ENCODE measurements at places on chromosomes 6 and 20.

- peak; percentile 33 for DNase-seq
Observed at GRCh38 chr6:27138837-27139755, 108.4 kb upstream of the PRSS16 start.

GRCh38 chr20:17969884-17970409 lies 1.1 kb downstream of the MGME1 start:
- no peak for DNase-seq

DNA sequence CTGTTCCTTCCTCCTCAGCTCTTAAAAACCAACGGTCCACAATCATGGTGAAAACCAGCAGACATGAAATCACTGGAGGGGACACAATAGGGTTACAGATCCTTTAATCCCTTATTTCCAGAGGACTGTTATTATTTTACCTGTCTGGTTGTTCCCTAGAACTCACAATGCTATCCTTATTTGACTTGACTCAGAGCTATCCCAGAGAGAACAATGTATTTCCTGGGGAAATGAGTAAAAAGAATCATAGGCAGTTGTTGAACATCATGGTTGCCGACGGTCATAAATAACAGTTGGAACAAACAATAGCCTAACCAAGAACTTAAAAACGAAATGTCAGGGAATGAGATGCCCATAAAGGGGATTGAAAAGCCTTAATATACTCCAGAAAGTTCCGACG lies 9.3 kb downstream of the OR2H1 start:
- no peak for DNase-seq

- DNase-seq, result no peak
Observed at GRCh38 chr20:23049201-23050075, at the start of gene THBD. Gene THBD, minus strand, starts transcription at chr20:23049672. Its CDS starts 168 bp downstream, at chr20:23049504.

DNA sequence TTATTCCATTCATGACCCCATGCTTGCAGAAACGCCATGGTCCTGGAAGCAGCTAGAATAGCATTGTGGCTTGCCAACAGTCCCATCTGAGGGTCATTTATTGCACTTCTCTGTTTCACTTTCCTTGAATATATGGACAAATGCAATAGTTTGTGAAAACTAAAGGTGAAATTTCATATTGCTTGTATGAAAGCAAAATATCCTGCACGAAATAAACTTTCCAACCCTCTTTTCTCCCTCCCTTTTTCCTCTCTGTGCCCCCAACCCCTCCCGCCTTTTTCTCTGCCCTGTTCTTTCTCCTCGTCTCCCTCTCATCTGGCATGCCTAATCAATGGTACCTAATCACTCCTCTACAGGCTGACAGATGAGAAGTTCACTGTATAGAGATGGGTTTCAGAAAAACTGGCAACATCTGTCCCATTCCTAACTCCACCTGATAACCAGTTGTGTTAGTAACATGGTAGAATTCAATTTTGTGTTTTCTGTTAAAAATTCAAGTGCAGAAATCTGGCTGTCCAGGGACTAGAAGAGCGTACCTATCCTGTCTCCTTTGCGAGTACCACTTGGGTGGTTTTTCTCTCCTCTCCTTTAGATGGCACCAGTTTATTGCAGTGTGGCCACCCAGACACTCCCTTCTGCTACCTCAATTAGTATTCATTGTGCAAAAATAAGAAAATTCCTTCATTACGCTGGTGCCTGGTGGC lies 198.6 kb downstream of the FOXA2 start:
- DNase-seq, result no peak

GRCh38 chr6:87756858-87757257 lies 54.8 kb upstream of the AKIRIN2 start:
- no peak for DNase-seq

- no peak for DNase-seq
Observed at GRCh38 chr6:49506569-49507111, 6.9 kb downstream of the GLYATL3 start.

- DNase-seq, result no peak
Observed at GRCh38 chr6:21742238-21742660, 148.7 kb downstream of the SOX4 start.

GRCh38 chr6:149471801-149472200 lies 13.0 kb downstream of the ZC3H12D start:
- no peak for DNase-seq

GRCh38 chr20:62485062-62485700 lies 9.4 kb upstream of the GATA5 start:
- no peak for DNase-seq

- DNase-seq, result no peak
Observed at GRCh38 chr6:63426844-63427243, 107.1 kb upstream of the LGSN start.

GRCh38 chr20:63533388-63533787 lies 3.8 kb downstream of the PTK6 start:
- DNase-seq, result no peak

DNA sequence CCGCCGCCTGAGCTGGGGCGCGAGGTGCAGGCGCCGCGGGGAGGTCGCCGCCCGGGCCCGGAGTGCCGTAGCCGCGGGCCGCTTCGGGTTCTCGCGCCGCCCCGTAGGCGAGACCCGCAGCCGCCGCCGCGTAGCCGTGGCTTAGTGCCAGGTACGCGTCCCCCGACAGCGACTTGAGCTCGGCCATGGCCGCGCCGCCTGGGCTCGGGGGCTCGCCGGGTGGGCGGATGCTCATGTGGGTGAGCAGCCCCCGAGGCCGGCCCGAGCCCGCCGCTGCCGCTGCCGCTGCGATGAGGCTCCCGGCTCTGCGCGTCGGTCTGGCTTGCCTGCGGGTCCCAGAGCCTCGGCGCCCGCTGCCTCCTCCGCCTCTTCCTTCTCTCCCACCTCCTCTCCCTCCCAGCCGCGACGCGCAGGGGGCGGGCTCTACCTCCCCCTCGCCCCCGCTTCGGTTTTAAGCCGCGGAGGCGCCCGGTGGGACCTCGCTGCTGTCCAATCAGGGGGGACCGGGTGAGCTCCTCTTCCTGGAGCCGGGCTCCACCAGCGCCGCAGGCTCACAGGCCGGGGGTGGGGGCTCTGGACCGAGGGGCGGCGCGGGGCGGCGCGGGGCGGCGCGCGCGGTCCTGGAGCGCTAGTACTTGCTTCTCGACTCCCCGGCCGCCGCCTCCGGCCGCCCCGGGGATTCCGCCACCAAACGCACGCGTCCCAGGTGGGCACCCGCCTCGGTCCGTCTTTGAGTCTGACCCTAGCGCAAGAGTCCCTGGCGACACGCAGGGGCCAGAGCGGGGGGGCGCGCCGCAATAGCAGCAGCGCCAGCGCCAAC lies at the start of gene BHLHE23:
Gene BHLHE23 (minus strand): TSS at position 425 of the 820 bp plus-strand sequence. CDS start 190 bp downstream, at position 235.
- no peak for DNase-seq

DNA sequence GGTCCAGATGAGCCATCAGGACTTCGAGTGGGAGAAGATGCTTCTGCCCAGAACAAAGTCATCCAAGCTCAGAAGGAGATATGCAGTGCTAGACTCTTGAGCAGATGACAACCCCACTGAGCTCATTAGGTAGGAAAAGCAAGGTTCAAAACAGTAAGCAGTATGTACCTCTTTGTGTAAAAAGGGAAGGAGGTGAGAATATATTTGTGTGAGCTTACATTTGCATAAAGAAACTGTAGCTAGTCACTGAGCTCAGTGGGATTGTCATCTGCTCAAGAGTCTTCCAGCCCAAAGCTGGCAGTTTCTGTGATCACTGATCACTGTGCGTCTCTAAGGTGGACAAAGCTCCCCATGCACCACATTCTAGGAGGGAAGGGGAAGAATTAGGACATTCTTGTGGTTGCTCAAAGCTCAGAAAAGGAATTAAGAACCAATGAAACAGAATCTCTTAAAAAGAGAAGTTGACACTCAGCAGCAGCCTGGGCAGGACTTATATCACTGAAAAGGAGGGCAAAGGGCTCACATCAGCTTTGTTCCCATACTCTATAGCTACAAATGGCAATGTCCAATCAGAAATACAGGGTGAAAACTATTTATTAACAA lies 90.0 kb upstream of the MAFB start:
- no peak for DNase-seq

GRCh38 chr6:133769463-133769862 lies 119.5 kb upstream of the TCF21 start:
- DNase-seq, result no peak

- DNase-seq, result no peak
Observed at GRCh38 chr6:106069478-106069877, 16.7 kb upstream of the PRDM1 start.

DNA sequence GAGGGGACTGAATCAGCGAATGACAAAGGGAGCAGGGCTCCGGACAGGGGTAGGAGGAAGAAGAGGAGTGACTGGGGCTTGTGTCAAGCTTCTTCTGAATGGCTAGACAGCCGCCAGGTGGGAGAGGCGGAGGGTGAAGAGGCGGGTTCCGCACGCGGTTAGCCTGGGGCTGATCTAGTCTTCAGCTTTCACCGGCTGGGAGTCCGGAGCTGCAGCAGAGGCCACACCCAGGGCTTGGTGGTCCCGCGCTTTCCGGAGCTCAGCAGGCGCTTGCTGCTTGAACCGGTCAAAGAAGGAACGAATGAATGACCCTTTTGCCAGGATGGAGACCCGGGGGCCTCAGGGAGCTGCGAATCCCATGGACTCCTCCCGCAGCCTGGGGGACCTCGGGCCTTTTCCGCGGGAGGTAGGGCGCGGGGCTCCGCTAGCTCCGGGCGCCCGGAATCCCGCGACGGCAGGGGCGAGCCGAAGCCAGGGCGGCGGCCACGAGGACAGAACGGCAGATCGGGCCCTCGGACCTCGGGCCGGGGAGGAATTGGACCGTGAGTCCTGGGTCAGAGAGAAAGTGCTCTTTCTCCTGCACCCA lies at the start of gene C6orf141:
Gene C6orf141 (plus strand): TSS at position 177 of the 586 bp plus-strand sequence. CDS start 125 bp downstream, at position 302.
- no peak for DNase-seq

DNA sequence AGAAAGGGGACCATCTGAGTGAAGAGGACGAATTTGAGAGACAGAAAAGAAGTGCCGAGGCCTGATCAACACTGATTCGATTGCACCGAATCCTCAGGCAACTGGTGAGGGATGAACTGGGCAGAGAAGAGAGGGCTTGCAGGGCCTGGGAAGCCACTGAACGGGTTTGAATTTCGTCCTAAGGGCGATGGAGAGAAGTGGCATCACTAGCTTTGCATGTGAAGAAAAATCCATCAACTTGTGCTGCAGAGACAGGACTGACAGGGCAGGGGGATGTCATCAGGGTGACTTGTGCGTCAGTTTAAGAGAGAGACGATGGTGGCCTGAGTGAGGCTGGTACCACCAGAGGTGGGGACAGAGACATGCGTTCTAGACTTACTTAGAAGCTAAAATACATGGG lies 73.7 kb upstream of the SLC22A23 start:
- no peak for DNase-seq

GRCh38 chr6:116459927-116460326 lies 1.2 kb upstream of the CALHM6 start:
- DNase-seq, result no peak

GRCh38 chr6:37309046-37309445 lies 44.7 kb upstream of the RNF8 start:
- DNase-seq, result no peak

DNA sequence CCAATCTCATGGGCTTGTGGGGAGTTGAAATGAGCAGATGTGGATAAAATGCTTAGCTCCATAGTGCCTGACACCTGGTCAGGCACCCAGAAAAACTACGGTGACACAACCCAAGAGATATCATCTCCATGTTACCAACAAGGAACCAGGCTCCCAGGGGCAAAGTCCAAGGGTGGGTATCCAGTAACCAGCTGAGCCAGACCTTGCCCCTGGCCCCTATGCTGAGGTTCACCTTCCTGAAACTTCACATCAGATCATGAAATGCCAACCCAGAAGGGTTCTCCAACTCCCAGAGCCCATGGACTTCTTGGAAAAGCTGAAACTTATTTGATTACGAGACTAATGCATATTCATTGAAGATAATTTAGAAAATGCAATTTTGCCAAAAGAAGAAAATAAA lies 141.8 kb upstream of the KCNG1 start:
- no peak for DNase-seq

Measured in stimulated activated CD4-positive, alpha-beta T cell treated with anti-CD3 and anti-CD28 coated beads, Interleukin-15, amount 100 ng/mL, for 1 hour (primary cell).